Stimulated activated CD4-positive, alpha-beta T cell treated with anti-CD3 and anti-CD28 coated beads, Interleukin-12 subunit alpha, Interleukin-12 subunit beta, amount 100 ng/mL, for 24 hours (primary cell): ENCODE measurements at places on chromosomes 5 and 9.

DNA sequence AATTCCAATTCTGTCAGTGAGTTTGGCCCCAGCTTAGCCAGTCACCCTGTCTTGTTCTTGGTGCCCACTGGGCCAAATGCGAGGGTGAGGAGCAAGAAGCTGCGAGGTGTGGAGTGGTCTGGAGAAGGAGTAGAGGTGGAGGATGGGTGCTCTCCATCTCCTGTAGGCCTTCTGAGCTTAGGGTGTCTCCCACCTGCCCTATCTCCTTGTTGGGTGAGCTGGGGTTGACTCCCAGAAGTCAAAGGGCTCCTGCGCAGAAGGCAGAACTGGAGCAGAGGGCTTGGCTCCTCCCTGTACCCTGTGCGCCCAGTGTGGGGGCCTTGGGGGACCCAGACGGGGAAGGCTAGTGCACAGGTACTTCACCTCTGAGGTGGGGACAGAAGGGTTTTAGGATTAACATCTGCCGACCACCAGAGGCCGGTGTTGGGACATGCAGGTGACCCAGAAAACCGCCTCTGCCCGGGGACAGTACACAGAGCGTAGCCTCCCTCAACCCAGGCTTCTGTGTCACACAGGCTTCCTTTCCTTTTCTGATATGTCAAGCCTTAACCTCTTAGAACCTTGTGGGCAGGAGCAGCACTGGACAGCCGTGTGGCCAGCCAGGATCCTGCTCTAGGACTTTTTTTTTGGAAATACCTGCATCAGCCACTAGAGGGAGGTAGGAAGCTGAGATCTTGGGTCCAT lies 16.9 kb downstream of the IL5 start:
- DNase-seq, result no peak

DNA sequence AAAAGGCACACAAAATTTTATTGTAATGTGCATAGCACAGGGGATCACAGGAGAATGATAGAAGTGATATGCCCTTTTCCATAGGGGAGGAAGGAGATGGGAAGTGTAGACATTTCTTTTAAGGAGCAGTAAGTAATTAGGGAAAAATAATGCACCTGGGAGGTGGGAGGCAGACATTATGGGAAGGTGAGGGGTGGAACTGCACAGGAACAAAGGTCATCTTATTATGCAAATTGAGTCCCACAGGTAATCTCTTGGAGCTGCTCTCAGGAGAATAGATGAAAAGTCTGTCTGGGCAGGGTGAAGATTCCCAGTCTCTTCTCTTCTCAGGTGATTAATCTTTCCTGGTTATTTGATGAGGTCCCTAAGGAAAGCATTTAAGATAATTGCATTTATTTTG lies 331.5 kb downstream of the ENC1 start:
- no peak for DNase-seq

DNA sequence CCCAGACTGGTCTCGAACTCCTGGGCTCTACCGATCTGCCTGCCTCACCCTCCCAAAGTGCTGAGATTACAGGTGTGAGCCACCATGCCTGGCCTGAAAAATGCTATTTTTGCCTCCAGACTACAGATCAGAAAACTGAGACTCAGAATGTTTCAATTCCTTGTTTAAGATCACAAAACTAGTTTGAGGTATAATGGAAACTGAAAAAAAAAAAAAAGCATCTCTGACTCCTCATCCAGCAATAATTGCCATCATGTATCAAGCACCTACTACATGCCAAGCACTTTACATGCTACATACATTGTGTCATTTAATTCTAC lies 35.6 kb downstream of the PLAC8L1 start:
- no peak for DNase-seq

GRCh38 chr9:16139774-16140173 lies 586.9 kb downstream of the CCDC171 start:
- no peak for DNase-seq

DNA sequence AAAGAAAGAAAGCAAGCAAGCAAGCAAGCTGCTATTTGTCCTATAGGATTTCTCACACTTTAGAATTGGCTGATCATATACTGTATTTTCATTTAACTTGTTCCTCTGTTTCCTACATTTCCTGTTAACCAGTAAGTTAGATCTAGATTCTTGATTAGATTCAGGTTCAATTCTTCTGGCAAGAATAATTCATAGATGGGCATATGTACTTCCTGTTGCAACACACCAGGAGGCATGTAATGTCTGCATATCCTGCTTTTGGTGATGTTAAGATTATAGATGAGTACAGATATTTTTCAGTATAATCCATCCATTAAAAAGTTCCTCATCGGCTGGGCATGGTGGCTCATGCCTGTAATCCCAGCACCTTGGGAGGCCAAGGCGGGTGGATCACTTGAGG lies 10.8 kb upstream of the KIF27 start:
- DNase-seq, result no peak

- DNase-seq, result no peak
Measured at GRCh38 chr5:116404016-116404415, 170.6 kb downstream of the SEMA6A start.

GRCh38 chr9:133729617-133730281 lies 8.4 kb downstream of the SARDH start:
- DNase-seq, result no peak

GRCh38 chr5:36305571-36306326 lies 4.0 kb upstream of the RANBP3L start:
- DNase-seq, result no peak

- no peak for DNase-seq
Measured at GRCh38 chr5:31770998-31771397, 132.1 kb downstream of the PDZD2 start.

GRCh38 chr5:6551287-6551954 lies 81.4 kb downstream of the NSUN2 start:
- no peak for DNase-seq

- DNase-seq, result no peak
Measured at GRCh38 chr5:32098890-32099310, 75.2 kb downstream of the GOLPH3 start.

DNA sequence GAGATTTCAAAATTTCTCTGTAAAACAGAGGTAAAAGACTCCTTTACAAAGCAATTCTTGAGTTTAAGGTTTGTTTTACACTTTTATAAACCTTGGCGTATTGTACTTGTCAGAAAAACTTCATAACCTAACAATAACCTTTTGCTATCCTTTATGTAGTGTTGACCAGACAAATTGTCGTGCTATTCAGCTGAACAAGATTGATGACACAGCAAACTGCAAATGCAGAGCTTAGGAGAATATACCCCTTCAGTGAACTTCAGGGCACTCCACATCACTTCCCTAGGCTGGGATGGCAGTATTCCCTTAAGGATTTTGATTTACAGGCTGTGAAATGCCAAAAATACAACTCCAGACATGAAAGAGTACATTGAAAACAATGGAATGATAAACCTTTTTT lies 89.2 kb upstream of the CDH18 start:
- no peak for DNase-seq

DNA sequence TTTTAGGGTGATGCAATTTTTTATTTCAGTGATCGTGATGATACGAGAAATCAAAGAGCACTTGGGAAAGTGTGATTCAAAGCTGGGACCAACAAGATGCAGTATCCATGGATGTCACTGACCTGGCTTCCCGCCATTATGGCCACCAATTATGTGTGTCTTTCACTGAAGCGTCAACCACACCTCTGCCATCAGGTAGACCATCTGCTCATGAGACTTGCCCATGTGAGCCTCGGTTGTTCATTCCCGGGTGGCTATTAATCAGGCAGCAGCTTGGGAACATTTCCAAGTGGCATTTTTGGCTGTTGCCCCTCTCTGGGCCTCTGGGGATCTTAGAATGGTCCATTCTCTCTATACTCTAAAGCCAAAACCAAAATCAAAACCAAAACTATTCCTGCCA lies 436.0 kb upstream of the ADAMTSL1 start:
- no peak for DNase-seq

- DNase-seq, result no peak
Measured at GRCh38 chr5:27034565-27034964, 3.8 kb downstream of the CDH9 start.
